Posterior cingulate gyrus (tissue), 11 donors: ENCODE measurements at places on chromosomes 4 and X.

DNA sequence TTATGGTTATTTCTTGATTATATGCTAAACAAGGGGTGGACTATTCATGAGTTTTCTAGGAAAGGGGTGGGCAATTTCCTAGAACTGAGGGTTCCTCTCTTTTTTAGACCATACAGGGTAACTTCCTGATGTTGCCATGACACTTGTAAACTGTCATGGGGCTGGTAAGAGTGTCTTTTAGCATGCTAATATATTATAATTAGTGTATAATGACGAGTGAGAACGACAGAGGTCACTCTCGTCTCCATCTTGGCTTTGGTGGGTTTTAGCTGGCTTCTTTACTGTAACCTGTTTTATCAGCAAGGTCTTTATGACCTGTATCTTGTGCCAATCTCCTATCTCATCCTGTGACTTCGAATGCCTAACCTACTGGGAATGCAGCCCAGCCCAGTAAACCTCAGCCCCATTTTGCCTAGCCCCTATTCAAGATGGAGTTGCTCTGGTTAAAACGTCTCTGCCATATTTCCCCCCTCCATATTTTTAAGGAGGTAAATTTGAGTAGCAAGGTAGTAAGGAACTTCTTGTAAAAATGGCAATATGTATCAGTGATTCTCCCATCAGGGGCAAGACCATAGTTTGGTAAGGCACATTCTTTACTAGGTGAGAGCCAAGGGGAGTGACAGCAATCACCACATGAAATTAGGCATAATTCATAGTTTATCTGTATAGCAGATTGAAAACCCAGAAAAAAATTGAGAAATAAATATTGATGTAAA is 2.6 kb downstream of the CXCL2 start:
- no peak for DNase-seq

DNA sequence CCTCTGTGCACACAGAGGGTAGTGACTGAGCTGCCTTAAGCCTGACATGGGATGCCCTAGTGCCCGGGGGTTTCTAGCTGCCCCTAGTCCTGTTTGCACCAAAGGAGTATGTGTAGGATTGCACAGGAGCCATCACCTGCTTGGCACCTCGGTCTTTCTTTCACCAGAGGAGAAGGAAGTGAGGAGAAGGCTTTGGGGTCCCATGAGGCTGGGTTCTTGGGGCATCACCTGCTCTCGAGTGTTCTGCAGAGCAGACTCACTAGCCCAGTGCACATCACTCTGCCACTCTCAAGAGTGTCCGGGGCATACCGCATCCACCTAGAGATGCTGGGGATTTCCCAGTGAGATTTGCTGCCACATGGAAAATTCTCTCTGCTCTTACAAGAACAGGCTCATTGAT is 40.5 kb upstream of the GPR78 start:
- DNase-seq, result no peak

DNA sequence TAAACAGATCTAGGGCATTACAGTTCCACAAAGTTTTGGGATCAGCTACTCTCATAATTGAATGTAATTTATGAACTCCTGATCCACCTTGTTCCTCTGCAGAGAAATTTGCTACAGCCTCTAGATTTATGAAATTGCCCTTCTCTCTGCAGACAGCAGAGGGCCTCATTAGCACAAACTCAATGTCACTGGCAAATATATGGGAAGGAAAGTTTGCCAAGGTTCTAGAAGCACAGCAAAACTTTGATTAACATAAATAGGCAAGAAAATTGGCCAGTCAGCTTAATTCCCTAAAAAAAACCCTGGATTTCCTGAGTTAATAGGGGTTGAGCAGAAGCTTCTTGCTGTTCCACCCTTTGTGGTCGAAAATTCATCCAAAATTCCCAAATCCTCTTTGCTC is 31.5 kb downstream of the PRPS1 start:
- no peak for DNase-seq

DNA sequence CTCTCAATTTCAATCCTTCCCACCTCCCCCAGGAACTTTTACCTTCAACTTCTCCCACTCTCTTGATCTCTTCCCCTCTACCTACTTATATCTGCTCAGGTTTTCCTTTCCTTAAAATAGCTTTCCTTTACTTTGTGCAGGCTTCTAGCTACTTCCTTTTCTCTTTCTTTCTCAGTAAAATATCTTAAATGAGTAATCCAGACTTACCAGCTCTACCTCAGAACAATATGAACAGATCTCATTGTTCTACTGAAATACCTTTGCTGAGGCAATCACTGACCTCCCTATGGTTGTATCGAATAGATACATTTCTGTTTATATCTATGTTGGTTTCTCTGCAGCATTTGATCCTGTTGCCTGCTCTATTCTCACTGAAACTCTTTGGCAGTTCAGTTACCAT is 86.7 kb upstream of the WDR44 start:
- DNase-seq, result no peak

GRCh38 chr4:20684852-20685763 is 15.2 kb upstream of the PACRGL start:
- no peak for DNase-seq

DNA sequence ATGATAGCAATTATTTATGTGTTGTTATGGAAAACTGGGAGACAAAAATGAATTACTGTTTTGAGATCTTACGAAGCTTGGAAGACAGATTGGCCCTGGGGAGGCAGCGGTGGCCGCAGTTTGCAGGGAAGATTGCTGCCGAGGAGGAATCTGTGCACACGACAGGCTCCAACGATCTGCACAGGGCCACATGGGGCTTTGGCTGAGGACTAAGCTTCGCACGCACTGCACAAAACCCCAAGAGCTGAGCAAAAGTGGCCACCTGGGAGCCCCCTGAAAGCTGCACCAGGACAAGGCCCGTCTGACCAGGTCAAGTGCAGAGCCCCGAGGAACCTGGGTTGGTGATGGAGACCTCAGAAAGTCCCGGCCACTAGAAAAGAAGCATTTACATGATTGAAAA is 5.2 kb upstream of the PDE6B start:
- no peak for DNase-seq

DNA sequence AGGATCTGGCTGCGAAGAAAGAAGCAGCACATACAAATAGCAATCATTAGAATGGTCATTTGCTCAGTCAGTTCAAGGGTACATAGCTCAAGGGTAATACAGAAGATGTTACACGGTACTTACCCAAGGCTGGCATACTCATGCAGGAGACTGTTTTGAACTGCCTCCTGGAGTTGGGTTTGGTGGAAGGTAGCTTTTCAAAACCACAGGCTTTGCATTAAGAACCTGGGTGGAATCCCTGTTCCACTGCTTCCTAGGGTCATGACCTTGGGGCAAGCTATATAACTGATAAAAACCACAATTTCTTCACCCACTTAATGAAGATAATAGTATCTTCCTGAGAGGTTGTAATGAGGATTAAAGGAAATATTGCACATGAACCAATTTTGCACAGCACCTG is 36.5 kb downstream of the TBC1D9 start:
- no peak for DNase-seq

DNA sequence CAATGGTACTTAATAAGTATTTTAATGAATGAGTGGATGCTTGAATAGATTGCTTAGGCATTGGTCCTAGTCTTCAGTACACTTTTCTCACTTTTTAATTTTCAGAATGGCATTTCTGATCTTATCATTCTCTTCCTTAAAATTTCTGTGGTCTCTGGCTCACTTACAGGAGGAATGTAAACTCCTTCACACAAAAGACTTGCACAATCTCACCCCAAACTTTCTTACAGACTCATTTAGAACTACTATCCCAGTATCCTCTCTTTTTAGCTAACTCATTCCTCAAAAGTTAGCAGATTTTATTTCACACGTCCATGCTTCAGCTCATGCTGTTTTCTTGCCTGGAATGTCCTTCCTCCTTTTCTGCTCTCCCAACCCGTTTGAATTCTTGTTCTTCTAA is 350.1 kb downstream of the GRXCR1 start:
- no peak for DNase-seq

DNA sequence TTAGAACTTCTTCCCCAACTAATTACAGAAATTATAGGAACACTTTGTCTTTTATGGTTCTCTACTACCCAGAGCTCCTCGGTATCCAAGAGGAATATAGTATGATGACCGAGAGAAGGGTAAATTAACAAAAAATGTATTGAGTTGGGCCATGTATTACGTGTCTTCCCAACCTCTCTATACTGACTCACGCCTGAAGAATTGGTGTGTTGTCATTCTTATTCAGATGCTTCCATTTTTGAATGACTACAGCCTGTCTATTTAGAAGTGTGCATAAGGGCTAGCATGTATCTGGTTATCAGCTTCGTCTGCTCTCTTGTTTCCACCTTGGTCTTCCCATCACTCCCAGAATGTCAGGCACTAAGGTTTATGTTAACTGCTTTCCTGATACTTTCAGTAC is 24.5 kb upstream of the SCD5 start:
- no peak for DNase-seq

- DNase-seq, result no peak
Observed at GRCh38 chr4:110271986-110272385, 73.6 kb upstream of the ELOVL6 start.

GRCh38 chr4:150033901-150034300 is 44.3 kb upstream of the DCLK2 start:
- DNase-seq, result no peak

DNA sequence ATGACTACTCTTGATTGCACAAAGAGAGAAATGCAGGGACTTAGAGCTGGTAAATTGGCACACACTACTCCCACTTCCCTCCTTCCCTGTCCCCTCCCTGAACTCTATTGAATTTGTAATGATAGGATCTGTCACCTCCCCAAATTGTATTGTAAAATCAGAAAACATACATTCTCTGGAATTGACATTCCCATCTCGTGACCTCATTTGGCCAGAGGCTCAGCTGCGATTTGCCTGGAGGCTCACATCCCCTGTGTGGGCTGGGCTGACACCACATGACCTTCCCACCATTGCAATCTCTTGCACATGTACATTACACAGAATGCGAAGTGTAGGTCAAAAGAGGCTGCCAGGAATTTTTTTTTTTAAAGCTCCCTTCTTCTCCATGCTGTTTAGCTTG is 172.1 kb downstream of the MID1IP1 start:
- DNase-seq, result no peak

- DNase-seq, result no peak
Observed at GRCh38 chrX:78687586-78687985, 28.5 kb upstream of the RTL3 start.

DNA sequence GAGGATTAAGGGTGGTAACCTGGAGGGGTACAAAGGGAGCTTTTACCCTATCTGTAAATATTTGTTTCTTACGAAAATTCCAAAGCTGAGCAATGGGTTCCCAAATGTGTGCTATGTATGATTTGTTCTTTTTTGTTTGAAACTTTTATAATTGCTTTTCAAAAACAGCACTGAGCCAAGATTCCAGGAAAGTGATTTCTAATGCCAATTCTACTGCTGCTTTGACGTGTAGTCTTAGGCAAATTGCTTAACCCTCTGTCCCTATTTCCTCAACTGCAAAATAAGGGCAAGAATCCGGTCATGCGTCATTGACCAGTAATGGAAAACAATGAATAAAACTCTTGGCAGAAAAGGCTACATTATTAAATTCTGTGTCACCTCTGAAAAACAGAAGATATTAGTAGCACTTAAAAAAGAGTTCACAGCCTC is 454.7 kb downstream of the IL15 start:
- DNase-seq, result no peak

DNA sequence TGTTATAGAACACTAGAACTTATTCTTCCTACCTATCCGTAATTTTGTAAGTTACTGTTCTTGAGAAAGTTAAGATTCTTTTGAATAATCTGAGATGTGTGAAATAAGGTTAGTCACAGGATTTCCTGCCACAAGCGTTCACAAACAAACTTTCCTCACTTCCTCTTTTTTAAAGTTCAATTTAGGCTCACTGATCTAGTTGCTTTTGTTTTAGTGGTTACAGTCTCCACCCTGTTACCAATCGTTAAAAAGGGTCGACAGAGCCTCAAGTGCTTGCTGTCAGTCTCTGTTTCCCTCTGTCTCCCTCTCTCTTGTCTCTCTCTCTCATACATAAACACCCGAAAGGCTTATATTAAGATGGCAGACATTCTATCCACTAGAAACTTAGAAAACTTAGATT is 35.9 kb upstream of the STK26 start:
- no peak for DNase-seq

DNA sequence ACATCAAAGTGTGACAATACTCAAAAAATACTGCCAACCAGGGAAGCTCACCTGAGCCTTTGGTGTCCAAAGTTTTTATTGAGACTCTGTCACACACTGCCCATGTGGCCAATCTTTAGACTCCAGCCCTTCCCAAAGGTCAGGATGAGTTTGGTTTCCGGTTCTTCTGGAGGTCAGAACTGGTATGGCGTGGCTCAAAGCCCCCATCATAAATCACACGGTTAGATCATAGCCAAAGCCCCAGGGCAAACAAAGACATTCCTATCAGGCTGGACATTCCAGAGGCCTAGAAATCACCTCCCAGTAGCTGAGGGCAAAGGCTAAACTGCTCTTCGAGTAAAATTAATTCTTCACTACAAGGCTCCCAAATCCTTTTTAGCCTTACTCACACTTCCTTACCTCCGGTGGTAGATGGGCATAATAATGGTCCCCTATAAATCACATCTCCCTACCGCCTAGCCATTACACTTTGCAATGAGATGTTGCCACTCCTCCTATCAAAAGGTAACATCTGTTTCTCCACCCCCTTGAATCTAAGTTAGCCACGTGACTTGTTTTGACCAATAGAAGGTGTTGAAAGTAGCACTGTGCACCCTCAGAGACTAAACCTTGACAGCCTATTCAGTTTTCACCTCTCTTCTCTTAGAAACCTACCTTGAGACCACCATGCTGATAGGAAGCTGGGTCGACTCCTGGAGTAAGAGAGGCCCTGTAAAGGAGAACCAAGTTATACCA is 137.8 kb upstream of the DUSP21 start:
- DNase-seq, result no peak

DNA sequence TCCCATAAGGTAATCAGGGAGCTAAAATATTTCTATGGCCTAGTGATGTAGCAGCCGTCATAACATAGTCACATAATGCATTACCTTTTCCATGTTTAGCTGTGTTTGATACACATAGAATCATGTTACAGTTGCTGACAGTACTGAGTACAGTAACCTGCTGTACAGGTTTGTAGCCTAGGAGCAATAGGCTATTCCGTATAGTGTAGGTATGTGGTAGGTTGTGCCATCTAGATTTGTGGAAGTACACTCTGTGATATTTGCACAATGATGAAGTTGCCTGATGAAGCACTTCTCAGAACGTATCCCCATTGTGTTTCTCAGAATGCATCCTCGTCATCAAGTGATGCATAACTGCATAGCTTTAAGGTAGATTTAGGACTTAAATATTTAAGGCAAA is 495.6 kb upstream of the ZFP42 start:
- DNase-seq, result no peak

- no peak for DNase-seq
Observed at GRCh38 chrX:153905481-153906095, 1.1 kb downstream of the AVPR2 start.
